ENCODE measurements at places on chromosomes 16 and 17. TPM values are rescaled to one million over a fixed set of nuclear protein-coding genes. Genes with fewer than 3 reads are reported as not detected.

DNA sequence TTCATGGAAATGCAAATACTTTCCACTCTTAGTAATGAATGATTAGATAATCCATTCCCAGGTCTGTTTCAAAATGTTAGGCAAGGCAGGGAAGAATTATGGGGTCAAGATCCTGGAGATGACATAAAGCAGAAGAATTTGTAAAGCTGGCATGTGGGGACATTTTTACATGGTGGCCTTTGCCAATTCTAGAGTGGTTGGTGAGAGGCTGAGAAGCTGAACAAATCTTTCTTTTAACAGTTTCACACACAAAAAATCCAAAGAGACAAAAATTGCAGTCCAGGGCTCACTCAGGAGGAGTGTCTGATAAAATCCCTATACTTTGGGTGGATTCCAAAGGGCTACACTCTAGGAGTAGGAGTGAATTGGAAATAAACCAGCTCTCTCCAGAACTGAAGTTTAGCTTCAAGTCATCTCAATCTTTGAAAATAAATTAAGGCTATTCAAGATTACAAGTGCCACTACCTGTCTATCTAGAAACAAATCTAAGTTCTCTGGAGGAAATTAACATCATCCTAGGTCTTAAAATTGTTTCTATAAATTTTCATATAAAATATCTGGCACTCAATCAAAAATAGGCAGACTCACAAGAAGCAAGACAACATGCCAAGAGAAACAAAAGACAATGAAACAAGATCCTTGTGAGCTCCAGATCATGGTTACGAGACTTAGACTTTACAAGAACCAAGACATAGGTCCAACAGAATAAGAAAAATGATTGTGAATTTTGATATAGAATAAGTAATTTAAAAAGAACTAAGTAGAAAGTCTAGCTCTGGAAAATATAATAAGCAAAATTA lies 113.0 kb upstream of the AXIN2 start:
- peaks cover 3% of the 10 kb centered on the region for H3K4me1 ChIP-seq
- no peak overlapping the region for H3K4me3 ChIP-seq
- H3K27ac ChIP-seq = no peak overlapping the region
- no peaks in the 10 kb centered on the region for H3K36me3 ChIP-seq

SMIM36 gene
- not detected for total RNA-seq

- H3K27me3 ChIP-seq = no peaks in the 10 kb centered on the region
- H3K27ac ChIP-seq = no peak overlapping the region
- H3K4me1 ChIP-seq = no peaks in the 10 kb centered on the region
- no peak for DNase-seq
- H3K36me3 ChIP-seq = no peaks in the 10 kb centered on the region
Observed at GRCh38 chr16:26433807-26434206, 632.9 kb upstream of the C16orf82 start.

GRCh38 chr17:57507828-57508227 lies 237.3 kb downstream of the CCDC182 start:
- H3K4me3 ChIP-seq = no peak overlapping the region
- no peaks in the 10 kb centered on the region for H3K27me3 ChIP-seq
- no peak for DNase-seq
- peaks cover 5% of the 10 kb centered on the region for H3K4me1 ChIP-seq
- no peaks in the 10 kb centered on the region for H3K36me3 ChIP-seq

- H3K27me3 ChIP-seq = no peaks in the 10 kb centered on the region
- peaks cover 3% of the 10 kb centered on the region for H3K36me3 ChIP-seq
- DNase-seq = no peak
- no peak overlapping the region for H3K4me3 ChIP-seq
- no peak overlapping the region for H3K27ac ChIP-seq
Observed at GRCh38 chr16:81607805-81608522, 163.4 kb downstream of the CMIP start.

DNA sequence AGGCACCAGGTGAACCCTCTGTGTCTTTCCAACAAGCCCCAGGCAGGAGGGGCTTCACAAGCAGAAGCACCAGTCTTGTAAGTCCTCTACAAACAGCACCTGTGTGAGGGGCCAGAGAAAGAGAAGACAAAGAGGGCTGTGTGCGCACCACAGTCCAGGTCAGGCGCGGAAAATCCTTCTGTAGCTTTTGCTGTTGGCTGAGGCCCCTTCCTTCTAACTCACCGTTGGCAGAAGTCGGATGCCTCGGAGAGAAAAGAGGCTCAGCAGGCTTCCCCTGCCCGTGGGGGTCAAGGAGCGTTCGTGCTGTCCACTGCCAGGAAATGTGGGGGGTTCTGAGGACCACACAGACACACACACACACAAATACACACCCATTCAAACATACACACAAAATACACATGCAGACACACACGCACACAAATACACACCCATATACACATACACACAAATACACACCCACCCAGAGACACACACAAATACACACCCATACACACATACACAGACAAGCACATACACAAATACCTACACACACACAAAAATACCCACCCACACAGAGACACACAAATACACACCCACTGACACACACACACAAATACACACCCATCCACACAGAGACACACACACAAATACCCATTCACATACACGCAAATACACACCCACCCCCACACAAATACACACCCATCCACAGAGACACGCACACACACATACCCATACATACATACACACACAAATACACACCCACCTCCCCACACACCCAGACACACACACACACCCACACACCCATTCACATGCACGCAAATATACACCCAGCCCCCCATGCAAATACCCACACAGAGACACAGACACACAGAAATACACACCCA lies 6.8 kb downstream of the ZG16B start:
- no peaks in the 10 kb centered on the region for H3K36me3 ChIP-seq
- no peak for DNase-seq
- peaks cover 24% of the 10 kb centered on the region for H3K4me1 ChIP-seq
- peaks cover 2% of the 10 kb centered on the region for H3K27me3 ChIP-seq
- H3K27ac ChIP-seq = no peak overlapping the region

EVI2B gene
- 109 TPM for total RNA-seq

- no peak overlapping the region for H3K4me3 ChIP-seq
- no peaks in the 10 kb centered on the region for H3K4me1 ChIP-seq
- no peak overlapping the region for H3K27ac ChIP-seq
- H3K36me3 ChIP-seq = no peaks in the 10 kb centered on the region
- DNase-seq = no peak
Observed at GRCh38 chr16:20329392-20330138, 2.3 kb upstream of the GP2 start.

All from activated CD4-positive, alpha-beta memory T cell treated with anti-CD3 and anti-CD28 coated beads, Interleukin-2, amount 10 ng/mL, durations not matched to agents 7 days and 5 days (primary cell).